ENCODE measurements at places on chromosomes 7 and 10.

- no peak for DNase-seq
These were observed 12.1 kb upstream of the PYROXD2 start for GRCh38 chr10:98427011-98427515.

DNA sequence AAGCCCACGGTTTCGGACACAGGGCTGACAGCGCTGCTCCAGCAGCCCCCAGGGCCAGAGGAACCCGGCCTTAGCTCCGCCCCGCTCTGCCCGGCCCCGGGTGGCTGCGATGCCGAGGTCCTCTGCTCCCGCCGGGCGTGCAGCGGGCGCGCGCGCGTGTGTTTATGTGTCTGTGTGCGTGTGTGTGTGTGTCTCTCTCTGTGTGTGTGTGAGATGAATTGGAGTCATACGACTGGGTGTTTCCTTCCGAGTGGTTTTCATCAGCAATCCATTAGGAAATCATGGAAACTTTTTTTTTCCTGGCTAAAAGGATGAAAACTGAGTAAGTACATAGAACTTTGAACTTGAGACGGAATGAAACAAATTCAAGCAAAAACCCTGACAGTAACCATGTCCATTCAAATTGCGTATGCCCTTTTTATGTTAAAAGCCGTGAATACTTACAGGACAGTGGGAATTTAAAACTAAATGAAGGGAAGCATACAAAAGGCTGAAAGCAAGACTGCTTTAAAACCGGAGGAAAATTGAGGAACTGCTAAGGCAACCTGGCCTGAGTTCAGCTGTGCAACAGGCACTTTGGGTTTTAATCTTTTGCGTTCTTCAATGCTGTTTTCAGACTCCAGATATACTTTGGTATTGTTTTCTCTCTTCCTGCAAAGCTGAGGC lies at the start of gene CPED1:
TSS of gene CPED1 (plus strand) at position 121 of the 666 bp plus-strand sequence. CDS start 911 bp downstream, outside the sequence.
- no peak for DNase-seq

DNA sequence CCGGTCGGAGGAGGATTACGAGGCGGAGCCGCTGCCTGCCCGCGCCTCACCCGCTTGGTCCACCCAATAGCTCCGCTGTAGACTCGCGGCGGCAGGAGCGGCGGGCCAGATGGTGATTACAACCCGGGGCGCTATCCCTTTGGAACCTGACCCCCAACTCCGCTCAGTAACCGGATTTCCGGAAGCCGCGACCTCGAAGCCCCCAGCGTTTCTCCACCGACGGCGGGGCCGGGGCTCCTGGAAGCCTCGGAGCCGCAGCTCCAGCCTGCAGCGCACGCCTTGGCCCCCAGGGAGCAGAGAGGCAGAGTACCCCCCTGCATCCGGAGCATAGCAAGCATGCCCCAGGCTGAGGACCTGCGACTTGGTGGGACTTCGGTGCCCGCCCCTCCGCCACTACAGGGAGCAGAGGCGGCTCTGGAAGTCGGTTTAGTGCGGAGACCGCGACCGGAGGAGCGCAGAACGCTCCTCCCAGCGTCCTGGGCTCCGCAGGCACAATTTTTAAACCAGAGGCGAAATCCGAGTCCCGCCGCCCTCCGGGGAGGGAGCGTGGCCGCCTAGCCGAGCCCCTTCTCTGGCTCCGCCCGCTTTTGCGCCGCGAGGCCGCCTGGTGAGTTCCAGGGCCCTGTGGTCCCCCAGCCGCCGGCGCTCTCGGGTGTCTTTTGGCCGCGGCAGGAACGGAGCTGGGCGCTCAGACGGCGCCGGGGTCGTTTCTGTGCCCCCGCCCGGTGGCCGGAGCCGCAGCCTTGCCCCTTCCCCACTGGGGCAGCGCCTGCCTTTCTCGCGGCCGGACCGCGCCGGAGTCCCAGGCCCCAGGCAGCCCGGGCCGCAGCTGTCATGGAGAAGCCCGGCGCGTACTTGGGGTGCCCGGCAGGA lies 28.2 kb upstream of the BMS1 start:
- DNase-seq: no peak

DNA sequence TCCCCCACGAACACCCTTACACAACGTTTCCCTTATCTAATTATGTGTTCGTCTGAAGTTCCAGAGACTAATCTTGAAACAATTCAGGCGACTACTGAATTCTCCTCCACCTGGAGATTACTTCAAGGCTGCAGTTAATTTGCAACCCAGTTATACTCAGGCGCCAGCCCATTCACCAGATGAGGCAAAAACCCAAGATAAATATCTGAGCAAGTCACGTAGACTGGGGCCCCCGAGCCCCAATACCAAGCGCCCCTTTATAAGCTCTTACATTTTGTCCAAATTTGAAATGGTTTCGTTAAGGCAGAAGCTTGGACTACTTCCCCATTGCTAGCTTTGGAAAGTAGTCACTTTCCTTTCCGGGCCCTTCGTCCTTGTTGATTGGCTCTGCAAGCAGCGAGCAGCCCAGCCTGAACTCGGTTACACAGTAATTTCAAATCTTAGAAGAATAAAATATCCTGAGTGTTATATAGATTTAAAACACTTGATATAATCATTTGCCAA lies 1.2 kb downstream of the TPK1 start:
- DNase-seq: no peak

DNA sequence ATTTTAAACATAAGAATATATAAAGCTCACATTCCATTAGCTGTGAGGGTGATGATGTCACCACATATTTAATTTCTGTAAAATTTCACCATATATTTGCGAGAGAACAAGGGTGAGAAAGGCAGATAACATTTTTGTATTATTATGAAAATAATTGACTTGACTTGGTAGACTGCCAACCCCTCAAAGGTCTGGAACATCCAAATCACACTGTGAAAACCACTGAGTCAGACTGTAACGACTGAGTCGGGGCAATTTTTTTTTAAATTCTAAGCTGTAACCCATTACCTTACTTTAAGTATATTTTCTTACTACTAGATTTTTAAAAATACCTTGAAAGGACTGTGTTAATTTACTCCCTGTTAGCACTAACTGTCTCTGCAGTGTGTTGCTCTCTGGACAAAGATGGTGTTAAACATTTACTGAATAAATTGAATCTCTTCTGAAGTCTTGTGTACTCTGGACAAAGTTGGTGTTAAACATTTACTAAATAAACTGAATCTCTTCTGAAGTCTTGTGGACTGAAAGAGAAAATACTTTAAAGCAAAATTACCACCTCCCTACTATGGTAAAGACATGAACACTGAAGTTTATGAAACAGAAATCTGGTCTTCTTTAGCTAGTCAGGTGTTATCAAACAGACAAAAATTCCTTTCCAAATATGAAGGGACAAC lies 14.1 kb downstream of the PDZD8 start:
- DNase-seq: no peak

DNA sequence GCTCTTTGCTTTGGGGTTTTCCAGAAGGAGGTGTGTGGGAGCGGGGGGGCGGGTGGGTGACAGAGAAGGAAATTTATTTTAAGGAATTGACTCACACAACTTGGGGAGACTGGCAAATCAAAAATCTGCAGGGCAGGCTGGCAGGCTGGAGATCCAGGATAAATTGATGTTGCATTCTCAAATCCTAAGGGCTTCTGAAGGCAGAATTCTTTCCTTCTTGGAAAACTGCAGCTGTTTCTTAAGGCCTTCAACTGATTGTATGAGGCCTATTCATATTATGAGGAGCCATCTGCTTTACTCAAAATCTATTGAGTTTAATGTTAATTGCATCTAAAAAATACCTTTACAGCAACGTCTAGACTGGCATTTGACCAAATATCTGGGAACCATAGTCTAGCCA lies 1528.8 kb upstream of the LRRTM3 start:
- DNase-seq: no peak
